ENCODE measurements at places on chromosomes 11 and 22.
A peak's percentile ranks its signal among the peaks of the same experiment; 100 is the strongest.

DNA sequence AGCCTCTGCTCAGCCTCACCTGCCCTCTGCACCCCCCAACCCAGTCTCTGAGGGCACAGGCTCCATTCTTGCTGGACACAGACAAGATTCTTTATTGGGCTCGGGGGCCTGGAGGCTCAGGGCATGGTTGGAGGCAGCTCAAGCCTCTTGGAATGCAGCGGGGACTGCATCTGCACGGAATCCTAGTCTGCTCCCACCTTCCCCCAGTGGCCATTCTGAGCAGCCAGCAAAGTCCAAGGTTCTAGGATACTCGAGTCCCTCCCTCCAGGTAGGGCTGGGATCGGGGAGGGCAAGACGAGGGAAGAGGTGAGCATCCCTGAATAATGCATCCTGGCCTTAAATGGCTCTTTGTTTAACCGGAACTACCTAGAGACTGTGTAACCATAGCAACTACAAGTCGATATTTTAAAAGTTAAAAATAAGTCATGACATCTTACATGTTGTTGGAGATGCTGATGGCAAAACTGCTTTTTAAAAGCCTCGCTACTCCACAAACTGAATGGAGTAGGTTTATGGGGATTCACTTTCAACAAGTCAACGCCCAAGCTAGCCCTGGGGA lies 10.7 kb upstream of the IGSF22 start:
- no peak for DNase-seq

DNA sequence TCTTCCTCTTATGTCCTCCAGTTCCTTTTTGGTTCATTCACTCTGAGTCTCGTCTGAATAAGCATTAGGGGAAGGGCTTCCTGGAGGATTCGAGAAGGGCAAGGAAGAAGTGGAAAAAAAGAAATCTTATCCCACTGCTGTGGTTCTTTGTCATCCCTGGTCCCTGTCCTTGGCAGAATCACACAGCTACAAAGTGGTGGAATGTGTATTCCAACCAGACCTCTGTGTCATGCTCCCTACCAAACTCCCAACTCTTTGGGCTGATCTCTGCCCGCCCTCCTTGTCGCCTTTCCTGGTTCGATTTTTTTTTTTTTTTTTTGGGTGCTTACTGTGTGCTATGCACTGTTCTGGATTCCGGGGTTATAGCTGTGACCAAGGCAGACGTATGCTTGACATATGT lies 61.0 kb downstream of the TEAD1 start:
- DNase-seq = no peak

- DNase-seq = no peak
Observed at GRCh38 chr11:65593518-65594414, 1.8 kb downstream of the KCNK7 start.

GRCh38 chr11:61635304-61635703 lies 44.9 kb upstream of the DAGLA start:
- no peak for DNase-seq

DNA sequence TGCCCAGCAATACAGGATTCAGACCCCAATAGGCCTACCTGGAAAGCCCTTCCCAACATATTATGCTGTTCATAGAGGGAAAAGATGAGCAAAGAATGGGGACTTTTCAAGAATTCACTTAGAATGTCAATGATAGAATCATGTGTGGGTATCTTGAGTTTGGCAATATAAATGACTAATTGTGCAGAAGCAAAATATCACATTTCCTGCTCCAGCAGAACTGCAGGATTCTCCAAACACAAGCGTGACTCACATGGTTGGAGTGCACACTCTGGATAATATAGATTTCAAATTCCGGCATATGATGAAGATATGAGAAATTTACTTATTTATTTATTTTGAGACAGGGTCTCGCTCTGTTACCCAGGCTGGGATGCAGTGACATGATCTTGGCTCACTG lies 12.5 kb upstream of the APOL5 start:
- no peak for DNase-seq

DNA sequence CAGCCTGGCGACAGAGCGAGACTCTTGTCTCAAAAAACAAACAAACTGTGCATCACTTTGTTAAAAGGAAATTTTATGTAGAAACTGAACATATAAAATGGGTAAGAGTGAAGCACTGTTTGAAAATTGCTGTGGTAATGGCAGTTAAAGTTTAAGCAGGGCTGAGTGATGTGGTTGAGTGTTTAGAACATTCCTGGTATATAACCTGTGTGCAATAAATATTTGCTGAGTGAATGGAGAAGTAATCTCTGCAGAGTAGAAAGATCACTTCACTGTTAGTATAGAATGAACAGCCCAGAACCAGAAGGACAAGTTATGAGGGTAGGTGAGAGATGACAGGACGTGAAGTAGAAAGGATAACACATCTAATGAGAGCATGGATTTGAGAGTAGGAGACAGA lies 27.3 kb downstream of the CECR2 start:
- DNase-seq = no peak

DNA sequence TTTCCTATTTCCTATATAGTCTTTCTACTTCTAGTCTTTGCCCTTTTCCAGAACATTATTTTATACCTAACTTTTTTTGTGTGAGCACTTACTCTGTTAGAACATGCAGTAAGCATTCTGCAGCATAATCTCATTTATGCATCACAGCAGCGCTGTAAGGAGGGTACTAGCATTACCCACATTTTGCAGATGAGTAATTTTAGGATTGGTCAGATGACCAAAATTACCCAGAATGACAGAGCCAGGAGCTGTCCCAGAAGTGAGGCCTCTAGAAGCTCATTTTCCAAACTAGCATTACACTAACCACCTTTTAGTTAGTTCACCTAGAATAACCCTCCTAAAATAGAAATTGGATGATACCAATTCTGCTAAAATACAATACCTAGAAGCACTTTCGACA lies 47.1 kb upstream of the ARHGAP32 start:
- DNase-seq = no peak

DNA sequence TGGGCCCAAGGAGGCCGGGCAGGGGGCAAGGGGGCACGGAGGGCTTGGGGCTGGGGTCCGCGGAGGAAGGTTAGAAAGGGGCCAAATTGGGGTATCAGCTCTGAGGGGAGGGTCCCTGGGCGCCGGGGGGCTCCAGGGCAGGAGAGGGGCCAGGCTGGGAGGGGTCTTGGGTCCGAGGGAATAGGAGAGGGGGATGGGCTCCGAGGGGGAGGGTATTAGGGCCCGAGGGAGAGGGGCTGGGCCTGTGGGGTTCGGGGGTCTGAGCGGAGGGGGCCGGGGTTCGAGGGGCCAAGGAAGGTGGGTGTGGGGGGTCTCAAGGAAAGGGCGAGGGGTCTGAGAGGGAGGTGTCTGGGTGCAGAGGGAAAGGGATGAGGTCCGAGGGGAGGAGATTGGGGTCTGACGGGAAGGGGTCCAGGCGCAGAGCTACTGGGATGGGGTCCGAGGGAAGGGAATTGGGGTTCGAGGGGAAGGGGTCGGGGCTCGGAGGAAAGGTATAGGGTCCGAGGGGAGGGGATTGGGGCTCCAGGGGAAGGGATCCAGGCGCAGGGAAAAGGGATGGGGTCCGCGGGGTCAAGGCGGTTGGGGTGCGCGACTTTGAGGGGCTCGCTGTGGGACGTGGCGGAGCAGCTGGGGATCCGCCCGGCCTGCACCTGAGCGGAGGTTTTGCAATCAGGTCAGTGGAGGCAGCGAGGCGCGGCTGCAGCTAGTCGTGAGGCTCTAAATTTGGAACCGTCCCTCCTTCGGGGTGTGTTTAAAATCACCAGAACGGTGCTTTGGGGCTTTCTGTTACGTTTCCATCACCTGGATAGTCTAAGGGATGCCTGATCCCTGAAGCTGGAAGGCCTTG lies 728 bp downstream of the CTTN start:
- no peak for DNase-seq

DNA sequence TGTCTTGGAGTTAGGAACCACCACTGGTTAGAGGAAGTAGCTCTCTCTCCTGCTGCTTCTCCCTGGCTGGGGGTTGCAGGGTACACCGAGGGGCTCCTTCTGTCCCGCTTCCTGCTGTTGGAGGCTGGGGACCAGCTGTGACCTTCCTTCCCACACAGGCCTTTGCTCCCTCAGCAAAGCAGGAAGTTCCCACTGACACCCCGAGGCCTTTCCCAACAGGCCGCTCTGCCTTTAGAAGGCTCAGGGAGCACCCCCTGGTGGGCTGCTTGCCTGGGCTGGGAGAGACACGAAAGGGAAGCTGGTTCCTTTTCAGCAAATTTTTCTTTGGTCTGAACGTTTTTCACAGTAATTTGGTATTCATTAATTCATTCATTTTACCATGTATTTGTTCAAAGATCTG lies 527.9 kb upstream of the B3GAT1 start:
- no peak for DNase-seq

- DNase-seq = no peak
Observed at GRCh38 chr11:96063053-96063452, 139.1 kb upstream of the MTMR2 start.

DNA sequence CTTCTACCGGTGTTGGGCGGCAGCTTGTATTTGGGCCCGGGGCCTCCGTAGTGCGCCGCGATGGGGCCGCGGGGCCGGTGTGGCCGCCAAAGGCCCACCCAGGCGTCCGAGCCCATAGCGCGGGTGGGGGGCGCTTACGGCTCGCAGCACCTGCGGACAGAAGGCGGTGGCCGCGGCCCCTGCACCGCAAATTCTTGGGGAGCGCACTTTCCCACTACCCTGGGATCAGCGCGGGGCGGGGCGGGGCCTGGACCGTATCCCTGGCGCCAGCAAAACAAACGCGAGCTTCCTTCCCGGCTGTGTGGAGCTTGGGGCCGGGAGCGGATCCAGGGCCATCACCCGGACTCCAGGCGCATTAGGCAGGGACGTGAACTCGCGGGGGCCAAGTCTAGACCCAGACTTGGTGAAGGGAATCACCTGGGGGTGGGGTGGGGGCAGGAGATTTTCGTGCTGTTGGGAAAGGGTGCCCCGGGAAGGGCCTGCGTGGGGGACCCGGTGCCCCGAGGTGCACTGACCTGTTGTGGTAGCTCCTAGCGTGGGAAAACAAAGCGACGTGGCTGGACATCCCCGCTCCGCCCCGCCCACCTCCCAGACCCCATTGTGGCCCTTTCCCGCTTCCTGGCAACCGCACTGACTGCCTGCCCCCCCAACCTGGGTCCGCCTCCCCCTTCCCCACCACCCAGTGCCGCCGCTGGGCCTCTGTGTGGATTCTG lies 2.3 kb upstream of the TYMP start:
- peak; percentile 49 for DNase-seq

- DNase-seq = no peak
Observed at GRCh38 chr11:2792381-2793250, 92.8 kb upstream of the KCNQ1OT1 start.

GRCh38 chr22:49702068-49702397 lies 125.6 kb downstream of the BRD1 start:
- no peak for DNase-seq

- no peak for DNase-seq
Observed at GRCh38 chr11:17692931-17693330, 26.4 kb upstream of the MYOD1 start.

DNA sequence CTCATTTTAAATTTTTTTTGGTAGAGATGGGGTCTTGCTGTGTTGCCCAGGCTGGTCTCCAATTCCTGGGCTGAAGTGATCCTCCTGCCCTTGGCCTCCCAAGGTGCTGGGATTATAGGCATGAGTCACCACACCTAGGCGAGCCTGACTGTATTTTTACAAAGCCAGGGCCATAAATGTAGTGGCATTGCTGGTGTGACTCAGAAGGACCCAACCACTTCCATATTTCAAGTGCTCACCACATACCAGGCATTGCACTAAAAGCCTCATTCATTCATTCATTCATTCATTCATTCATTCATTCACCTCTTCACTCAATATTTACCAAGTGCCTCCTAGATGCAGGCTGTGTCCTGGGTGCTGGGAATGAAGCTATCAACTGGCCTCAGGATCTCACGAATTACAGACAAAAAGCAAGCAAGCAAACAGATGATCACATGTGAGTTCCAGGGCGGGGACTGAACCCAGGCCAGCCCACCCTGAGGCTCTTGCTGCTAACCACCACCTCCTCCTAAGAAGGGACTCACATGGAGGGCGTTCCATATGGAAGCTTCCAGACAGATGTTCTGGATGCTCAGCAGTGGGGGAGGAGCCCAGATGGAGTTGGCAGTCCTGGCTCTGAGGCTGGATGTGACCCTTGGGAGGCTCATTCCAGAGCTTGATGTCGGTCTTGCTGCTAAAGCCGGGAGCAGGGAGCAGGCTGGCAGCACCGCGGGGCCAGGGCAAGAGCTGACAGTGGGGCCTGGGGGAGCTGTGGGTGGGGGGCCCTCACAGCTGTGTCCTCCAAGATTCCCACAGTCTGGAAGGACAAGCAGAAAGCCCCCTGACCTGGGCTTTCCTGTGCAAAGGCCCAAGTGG lies 158.8 kb downstream of the CTTN start:
- DNase-seq = no peak

DNA sequence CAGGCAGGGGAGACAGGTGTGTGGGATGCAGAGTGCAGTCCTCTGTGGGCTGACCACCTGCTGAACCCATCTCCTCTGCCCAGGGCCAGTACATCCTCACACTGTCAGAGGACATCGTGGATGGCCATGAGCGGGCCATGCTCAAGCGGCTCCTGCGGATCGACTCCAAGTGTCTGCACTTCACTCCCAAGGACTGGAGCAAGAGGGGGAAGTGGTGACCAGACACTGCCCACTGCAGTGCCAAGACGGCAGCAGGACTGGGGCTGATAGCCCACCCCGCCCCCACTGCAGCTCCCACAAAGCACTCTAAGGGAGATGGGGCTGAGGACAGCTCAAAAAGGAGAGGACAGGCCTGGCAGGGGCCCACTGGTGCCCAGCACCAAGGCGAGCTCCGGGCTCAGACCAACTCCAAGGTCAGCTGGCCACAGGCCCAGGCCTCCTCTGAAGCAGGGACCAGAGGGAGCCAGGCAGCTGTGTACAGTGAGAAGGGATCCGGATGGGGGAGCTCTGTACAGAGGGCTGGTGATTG lies 1.6 kb downstream of the RNASEH2C start:
- DNase-seq = no peak

- no peak for DNase-seq
Observed at GRCh38 chr11:78689585-78690153, 115.0 kb upstream of the NARS2 start.

- peak; percentile 28 for DNase-seq
Observed at GRCh38 chr11:132866783-132867545, 665.3 kb downstream of the OPCML start.

- DNase-seq = no peak
Observed at GRCh38 chr22:46672731-46673130, 52.5 kb downstream of the GRAMD4 start.

GRCh38 chr22:43333156-43333555 lies 10.0 kb downstream of the SCUBE1 start:
- DNase-seq = no peak

GRCh38 chr22:23387827-23388516 lies 192.1 kb downstream of the IGLL1 start:
- DNase-seq = no peak

DNA sequence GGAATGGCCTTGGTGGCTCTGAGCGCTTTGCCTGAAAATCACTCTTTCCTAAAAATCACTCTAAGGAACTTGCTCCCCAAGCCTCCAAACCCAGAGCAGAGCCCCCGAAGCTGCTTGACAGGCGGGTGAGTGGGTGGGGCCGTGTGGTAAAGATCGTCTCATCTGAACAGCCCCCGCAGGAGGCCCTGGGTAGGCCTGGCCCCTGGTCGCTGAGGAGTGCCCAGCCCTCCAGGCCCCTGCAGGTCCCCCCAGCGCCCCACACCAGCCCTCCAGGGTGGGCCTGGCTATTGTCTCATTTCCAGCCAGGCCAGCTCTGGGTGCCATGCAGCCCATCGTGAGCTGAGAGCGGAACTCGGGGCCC lies 17.2 kb upstream of the PIM3 start:
- no peak for DNase-seq

- DNase-seq = no peak
Observed at GRCh38 chr11:45906096-45906682, 882 bp downstream of the FREY1 start.

GRCh38 chr11:37506531-37506930 lies 908.5 kb upstream of the RAG2 start:
- no peak for DNase-seq
